ENCODE measurements at places on chromosomes 16 and 17. TPM values are rescaled to one million over a fixed set of nuclear protein-coding genes. Genes with fewer than 3 reads are reported as not detected.

Gene CLEC18B
- 3.4 TPM for total RNA-seq

Gene SNN
- 7.6 TPM for total RNA-seq

Gene C1QTNF8
- total RNA-seq: not detected

Gene PLXDC1
- 2.3 TPM for total RNA-seq

Gene KRTAP3-1
- not detected for total RNA-seq

Gene TMEM98
- total RNA-seq: 111 TPM

Gene TSPOAP1
- total RNA-seq: 6.1 TPM

Gene SLC5A10
- not detected for total RNA-seq

Gene KCNH4
- 0.06 TPM for total RNA-seq

Gene CD300A
- total RNA-seq: 1.8 TPM

Gene PLD2
- total RNA-seq: 27.5 TPM

Gene PSMC3IP
- total RNA-seq: 2.2 TPM

Gene ADAD2
- total RNA-seq: 0.14 TPM

Gene OSBPL7
- total RNA-seq: 87.0 TPM

Data from left colon (tissue), 2 donors.